ENCODE measurements at places on chromosomes 7 and 10.

DNA sequence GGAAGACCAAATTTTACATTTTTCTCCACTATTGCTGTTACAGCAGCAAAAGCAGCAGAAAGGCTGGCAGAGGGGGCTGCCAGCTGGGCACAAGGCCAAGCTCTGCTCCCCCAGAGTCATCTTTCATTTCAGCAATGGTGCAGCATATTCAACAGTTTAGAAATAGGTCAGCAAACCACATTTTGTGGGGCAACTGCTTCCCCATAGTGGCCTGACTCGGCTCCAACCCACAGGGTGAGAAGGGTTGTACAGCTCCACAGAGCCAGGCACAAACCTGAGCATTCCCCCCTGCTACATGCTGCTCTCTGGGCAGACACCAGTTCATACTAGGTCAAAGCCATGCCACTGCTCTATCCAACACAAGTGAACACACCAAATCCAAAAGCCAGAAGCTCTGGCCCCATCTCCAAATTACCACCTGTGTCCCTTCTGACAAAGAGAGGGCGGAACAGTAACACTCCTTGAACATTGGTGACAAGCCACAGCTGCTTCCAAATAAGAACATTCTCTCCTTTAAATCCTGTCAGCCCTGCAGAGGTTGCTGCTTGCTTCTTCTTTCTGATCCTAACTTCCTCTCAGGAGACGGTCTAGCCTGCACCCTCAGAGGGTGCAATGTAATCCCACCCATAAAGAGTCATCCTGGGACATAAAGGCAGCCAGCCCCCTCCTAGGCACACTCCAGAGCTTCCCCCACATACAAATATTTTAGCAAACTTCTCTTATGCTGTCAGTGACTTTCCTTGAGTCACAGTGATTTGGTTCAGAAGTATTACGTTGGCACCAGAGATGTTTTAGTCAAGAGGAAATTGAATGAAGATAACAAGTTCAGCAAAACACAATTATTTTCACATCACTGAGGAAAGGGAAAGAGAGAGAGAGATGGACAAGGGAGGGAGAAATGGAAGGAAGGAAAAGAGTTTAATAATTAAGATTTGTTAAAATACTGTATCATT is 39.0 kb upstream of the SLIT1 start:
- no peak for DNase-seq

- no peak for DNase-seq
Measured at GRCh38 chr7:87058744-87059524, 520 bp downstream of the ELAPOR2 start.

- DNase-seq, result no peak
Measured at GRCh38 chr10:127283017-127283416, 86.6 kb upstream of the INSYN2A start.

DNA sequence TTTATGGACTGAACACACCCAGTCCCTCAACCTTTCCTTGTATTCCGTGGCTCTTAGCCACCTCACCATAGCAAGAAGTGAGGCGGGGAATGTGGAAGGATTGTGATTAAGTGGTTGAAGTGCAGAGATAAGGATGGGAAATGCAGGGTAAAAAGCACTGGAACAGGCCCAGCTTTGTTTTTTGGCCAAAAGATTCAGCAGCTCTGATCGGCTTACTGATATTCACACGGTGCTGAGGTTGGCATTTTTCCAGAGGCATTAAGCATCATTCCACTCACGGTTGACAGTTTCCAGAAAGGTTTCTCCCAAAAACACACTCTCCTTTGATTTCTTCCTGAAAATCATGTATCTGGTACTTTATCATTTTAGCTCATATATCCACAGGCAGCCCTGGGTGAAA is 544.2 kb downstream of the CNTNAP2 start:
- no peak for DNase-seq

GRCh38 chr7:137097111-137097510 is 228.7 kb downstream of the CHRM2 start:
- DNase-seq, result no peak

GRCh38 chr7:31991846-31992245 is 78.4 kb downstream of the PDE1C start:
- no peak for DNase-seq

DNA sequence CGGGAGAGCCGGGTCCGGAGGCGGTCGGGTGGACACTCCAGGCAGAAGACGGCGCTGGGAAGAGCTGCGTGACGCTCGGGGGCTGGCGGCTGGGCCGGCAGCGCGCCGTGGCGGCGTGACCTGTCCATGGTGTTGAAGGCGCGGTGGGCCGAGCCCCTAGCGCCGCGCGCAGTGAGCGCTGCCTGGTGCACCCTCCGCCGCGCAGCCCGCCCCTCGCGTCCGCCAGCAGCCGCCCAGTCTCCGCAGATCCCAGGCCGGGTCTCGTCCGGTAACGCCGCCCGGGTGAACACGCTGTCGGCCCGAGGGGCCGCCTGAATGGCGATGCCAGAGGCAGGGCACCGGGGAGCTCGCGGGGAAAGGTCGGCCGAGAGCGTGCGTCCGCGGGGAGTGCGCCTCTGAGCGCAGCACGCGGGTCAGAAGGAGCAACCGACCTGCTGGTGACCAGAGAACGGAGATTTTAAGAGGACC is 657 bp upstream of the TMEM178B start:
- DNase-seq, result no peak

GRCh38 chr10:98265403-98266378 is 2.3 kb downstream of the LOXL4 start:
- no peak for DNase-seq

DNA sequence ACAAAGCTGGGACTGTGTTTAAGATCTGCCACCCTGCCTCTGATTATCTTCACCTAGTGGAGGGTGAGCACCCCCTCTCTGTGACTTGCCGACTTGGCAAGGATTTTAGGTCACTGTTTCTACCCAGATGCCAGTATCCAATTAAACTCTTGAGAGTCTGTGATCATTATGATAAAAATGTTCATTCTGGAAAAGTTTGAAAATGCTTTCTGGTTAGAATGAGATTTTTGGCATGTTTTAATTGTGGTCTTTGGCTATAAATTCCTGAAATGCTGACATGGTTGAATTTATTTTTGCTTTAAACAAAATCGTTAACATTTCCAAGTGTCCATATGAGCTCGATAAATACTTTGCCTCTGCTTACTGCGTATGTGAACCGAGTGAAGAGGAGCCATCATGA is 221.4 kb downstream of the BICC1 start:
- DNase-seq, result no peak

- DNase-seq, result no peak
Measured at GRCh38 chr7:111029574-111030251, 61.2 kb upstream of the LRRN3 start.

GRCh38 chr10:642186-642890 is 47.1 kb downstream of the DIP2C start:
- DNase-seq, result no peak

DNA sequence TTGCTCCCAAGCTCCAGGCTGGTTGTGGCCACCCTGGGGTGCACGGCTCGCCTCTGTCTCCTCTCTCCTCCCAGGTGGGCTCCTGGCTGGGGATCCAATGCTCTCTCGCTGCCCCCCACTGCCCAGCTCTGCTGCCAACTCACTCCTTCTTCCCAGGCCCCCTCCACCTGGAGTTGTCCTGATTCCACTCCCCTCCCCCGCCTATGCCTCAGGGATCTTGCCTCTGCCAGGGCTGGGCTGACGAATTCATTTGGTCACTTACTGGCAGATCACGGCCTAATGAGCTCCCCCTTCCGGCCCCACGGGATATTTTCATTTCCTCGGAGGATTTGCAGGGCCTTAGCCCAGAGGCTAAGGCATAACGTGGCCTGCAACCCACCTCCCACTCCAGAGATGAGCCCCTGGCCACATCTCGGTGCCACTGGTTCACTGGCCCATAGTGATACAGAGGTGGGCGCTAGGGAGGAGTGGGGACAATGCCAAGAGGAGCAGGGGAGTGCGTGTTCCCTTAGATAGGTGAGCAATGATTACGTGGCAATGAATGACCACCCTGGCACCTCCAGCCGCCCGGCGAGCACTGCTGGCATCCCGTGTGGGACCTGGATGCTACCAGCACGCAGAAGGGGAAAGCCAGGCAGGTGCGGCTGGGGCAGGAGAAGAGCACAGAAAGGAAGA is 344.6 kb upstream of the SHH start:
- DNase-seq, result no peak

- DNase-seq, result no peak
Measured at GRCh38 chr10:70807556-70807955, 8.2 kb upstream of the SGPL1 start.

DNA sequence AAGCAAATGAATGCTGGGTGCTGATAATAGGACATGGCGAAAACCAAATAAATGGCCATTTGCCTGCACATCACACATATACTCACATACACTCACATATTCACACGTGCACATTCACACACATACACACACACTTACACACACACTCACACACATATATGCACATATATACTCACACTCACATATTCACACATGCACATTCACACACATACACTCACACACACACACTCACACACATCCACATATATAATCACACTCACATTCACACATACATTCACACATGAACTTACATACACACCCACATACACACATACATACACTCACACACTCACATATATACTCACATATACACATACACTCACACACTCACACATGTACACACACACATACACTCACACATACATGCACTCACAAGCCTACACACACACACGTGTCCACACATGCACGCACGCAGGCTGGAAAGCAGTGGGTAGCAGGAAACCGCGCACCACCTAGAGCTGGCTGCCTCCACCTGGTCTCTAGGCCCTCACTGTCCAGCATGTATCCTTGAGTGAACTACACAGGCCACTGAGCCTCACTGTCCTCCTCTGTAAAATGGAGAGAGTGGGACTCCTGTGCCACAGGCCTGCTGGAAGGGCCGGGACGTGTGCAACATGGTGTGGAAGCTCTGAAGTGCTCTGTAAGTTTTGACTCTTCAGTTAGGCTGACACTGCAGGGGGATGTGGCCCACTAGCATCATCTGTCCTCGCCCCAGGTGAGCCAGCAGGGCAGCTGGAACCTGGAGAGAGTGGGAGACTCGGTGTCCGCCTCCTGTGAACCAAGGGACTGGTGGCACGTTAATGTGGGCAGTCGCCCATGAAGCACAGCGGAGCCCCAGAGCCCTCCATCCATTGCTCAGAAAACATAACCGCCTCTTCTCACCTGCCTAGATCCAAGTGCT is 14.9 kb downstream of the TMEM72 start:
- DNase-seq, result no peak

DNA sequence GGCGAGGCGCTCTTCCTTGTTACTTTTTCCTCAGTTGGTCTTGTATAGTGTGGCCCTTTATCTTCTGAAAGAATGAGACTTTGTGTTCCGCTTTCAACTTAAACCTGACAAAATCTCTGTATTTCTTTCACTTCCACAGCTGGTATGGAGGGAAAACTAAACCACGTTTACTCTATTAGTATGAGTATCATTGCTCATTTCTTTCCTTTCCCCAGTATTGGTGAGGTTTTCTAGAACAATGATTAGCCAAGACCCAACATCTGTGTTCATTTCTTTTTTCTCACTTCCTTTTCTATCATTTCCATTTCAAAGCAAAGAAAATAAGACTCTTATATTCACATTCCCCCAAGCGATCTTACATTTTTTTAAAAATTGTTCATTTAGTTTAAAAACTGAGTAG is 165.3 kb downstream of the PAXIP1 start:
- DNase-seq, result no peak

GRCh38 chr10:34655286-34656170 is 159.6 kb downstream of the PARD3 start:
- no peak for DNase-seq

GRCh38 chr10:31591569-31591968 is 272.6 kb downstream of the ZEB1 start:
- DNase-seq, result no peak

- no peak for DNase-seq
Measured at GRCh38 chr10:79937701-79938151, 11.2 kb downstream of the SFTPD start.

- no peak for DNase-seq
Measured at GRCh38 chr10:79053081-79053434, 15.7 kb upstream of the ZMIZ1 start.
